ENCODE measurements at places on chromosomes 5 and 9. TPM values are rescaled to one million over a fixed set of nuclear protein-coding genes. Genes with fewer than 3 reads are reported as not detected.

The AJM1 gene
- polyA plus RNA-seq, result 1.9 TPM

The IL6ST gene
- 12.9 TPM for polyA plus RNA-seq

The GPR21 gene
- polyA plus RNA-seq, result 0.12 TPM

The RASGRF2 gene
- 0.40 TPM for polyA plus RNA-seq

The FAM163B gene
- not detected for polyA plus RNA-seq

The LARP1 gene
- 31.0 TPM for polyA plus RNA-seq

The TAS2R1 gene
- not detected for polyA plus RNA-seq

The TMEM171 gene
- 3.6 TPM for polyA plus RNA-seq

The IFNA21 gene
- polyA plus RNA-seq, result not detected

The NXNL2 gene
- polyA plus RNA-seq, result 0.22 TPM

Data from esophagus (tissue), 2 donors.